Activated CD4-positive, CD25-positive, alpha-beta regulatory T cell treated with anti-CD3 and anti-CD28 coated beads, Interleukin-2, amount 50 U/mL, for 24 hours (primary cell): ENCODE measurements at places on chromosomes 7 and 10.

GRCh38 chr7:12939694-12940093 is 252.3 kb downstream of the ARL4A start:
- no peak for ATAC-seq

DNA sequence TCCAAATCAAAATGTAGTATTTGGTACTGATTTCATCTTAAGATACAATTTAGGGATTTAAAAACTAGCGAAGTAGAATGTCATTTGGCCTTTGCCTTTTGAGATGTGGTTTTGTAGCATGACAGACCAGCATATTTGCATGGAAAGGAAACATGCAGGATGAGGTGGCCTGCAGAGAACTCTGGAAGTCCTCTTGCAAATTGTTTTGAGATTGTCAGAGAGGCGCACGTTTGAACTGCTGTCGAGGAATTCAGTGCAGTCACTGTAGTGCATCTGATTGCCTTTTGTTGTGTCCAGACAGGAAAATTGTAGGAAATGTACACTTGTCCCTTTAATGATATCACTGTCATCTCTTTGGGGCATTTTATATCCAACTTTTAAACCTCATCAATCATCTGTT is 136.7 kb downstream of the CELF2 start:
- ATAC-seq, result no peak

GRCh38 chr10:71964743-71965515 is 734 bp downstream of the CHST3 start:
- peak; percentile 84 for ATAC-seq

GRCh38 chr7:36985866-36986400 is 261.6 kb upstream of the AOAH start:
- no peak for ATAC-seq

- peak; percentile 52 for ATAC-seq
Measured at GRCh38 chr7:32502728-32503127, 7.4 kb downstream of the AVL9 start.

DNA sequence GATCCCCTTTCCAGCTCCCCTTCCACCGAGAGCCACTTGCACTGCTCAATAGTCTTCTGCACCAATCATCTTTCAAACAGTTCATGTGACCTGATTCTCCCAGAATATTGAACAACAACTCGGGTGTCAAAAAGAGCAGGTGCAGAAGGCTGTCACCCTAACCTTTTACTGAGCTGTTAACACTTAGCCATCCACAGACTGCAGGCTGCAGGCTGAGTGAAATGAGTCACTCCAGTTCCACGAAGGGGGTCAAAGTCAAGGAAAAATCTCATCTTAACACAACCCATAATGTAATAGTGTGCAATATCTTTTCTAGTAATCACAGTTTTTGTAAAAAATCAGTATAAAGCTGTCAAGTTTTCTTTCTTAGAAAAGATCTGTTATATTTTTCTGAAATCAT is 63.1 kb downstream of the MTPAP start:
- no peak for ATAC-seq
